ENCODE measurements at places on chromosomes 3 and 15.

DNA sequence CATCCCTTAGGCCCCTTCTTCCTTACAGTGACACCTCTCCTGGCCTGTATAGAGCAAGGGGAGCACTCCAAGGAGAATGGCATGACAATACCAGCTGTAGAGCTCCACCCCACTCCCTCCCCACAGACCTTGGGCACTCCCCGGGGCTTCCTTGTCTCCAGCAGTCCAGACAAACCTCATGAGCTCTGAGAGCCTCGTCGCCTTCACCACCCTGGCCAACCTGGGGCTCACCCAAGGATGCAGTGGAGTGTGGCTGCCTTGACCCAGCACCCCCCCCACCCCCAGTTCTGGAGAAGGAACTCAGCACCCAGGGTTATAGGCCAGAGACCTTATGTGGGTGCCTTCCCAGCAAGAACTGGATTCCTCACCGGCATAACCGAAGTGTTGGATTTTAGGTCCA, 7.4 kb upstream of the SLCO2A1 start:
- DNase-seq: no peak

- DNase-seq: no peak
These were observed 22.4 kb upstream of the SEMA4B start for GRCh38 chr15:90178468-90179435.

- DNase-seq: no peak
These were observed 37.3 kb upstream of the PDE8A start for GRCh38 chr15:84944311-84944710.

- DNase-seq: no peak
These were observed 905.3 kb upstream of the ALCAM start for GRCh38 chr3:104461431-104461830.

GRCh38 chr3:33704891-33705290, 13.2 kb downstream of the CLASP2 start:
- DNase-seq: no peak

GRCh38 chr3:106115557-106115956, 246.7 kb upstream of the CBLB start:
- no peak for DNase-seq

- no peak for DNase-seq
These were observed 4.6 kb downstream of the THPO start for GRCh38 chr3:184373422-184373821.

GRCh38 chr15:47194718-47195117, 522.6 kb upstream of the SEMA6D start:
- no peak for DNase-seq

DNA sequence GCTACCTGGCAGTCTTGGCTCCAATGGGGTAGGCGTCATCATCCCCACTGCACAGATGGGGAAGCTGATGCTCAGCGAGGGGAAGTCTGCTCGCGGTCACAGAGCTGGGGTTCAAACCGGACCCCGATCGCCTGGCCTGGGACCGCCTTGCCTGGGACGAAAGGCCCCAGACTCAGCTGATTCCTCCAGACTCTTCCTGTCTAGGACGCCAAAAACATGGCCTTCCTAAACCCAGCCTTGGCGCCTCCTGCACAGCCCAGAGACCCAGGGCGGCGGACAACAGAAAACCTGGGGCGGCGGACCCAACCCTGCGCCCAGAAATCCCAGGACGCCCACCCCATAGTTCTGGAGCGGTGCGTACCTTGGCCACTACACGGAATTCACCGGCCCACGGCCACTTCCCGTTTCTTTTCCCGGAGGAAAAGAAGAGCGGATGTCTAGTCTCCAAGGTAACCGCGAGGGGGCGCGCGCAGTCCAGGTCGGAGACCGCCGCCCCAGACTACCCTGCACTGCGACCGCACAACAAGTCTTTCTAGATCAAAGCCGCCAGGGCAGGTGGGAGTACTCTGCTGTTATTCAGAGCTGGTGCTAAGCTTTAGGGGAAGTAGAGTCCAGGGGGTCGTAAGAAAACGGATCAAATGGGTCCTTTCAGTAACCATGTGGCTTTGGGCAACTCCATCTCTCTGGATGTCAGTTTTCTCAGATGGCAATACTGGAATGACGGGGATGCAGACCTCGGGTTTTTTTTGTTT, 4.9 kb upstream of the IL17RD start:
- no peak for DNase-seq

- no peak for DNase-seq
These were observed 795.0 kb downstream of the ROBO1 start for GRCh38 chr3:78972617-78973301.

DNA sequence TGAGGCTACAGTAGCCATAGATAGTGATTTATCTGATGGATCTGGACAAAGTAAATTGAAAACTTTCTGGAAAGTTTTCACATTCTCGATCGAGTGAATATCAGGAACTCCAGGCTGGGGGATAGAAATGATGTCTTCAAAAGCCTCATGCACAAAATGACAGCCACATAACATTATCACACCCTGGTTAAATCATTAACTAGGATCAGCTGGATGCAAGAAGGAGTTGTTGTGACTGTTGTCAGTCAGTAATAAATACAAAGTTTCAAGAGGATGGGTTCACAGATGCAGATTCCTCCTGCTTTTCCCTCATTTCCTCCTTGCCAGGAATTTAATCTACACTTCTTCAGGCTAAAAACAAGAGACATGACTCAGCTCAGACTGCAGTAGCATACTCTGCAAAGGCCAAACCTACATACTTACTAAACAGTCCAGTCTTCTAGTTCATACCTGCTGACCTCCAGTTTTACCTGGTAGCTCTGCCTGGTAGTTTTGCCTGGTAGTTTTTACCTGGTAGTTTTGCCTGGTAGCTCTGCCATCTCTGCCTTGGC, 40.9 kb downstream of the C2CD4A start:
- DNase-seq: no peak

- no peak for DNase-seq
These were observed 55.2 kb upstream of the NR2C2 start for GRCh38 chr3:14892226-14892625.

- no peak for DNase-seq
These were observed 117.8 kb downstream of the WNT5A start for GRCh38 chr3:55369141-55369847.

DNA sequence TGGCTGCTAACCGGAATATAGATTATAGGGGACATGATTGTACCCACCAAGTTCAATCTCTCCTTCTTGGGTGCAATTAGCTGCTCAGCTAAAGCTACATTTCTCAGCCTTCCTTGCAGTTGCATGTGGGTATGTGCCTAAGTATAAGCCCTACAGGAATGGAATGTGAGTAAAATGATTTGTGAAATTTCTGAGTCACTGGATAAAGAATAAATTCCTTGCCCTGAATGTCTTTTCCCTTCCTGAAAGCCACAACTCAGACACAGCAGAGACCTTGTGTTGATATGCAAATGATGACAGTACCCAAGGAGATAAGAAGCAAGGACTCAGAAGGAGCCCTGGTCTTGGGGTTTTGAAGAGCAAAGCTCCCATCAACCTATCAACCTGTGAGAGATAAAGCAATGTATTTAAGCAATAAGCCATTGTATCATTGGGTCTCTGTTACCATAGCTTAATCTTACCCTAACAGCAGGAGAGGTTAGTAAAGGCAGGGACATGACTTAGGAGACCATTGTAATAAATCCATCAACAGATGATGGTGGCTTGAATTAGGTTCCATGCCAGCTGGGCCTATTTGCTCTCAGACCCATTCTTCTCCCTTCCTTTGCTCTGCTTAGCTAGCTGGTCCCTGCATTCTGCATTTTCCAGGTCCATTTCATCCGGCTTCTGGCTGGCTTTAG, 25.6 kb upstream of the ZNF280D start:
- no peak for DNase-seq

DNA sequence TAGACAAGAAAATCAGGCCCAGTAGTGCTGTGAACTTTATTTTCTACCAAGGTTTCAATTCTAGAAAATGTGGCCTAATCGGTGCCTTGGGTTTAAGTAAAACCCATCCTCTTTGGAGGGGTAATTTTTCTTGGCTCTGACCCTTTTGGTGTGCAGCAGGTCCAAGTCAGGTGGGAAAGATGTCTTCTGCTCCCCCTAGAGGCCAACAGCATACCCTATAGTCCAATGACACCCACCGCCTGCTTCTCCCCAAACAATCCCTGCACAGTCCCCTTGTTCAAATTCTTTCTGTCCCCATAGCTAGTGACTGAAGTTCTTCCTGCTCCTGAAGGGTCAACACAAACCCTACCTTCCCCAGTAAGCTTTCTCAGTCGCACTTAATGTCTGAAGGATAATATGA, 261.8 kb upstream of the GOLGA6L4 start:
- DNase-seq: no peak

GRCh38 chr3:54384279-54384678, 261.9 kb downstream of the CACNA2D3 start:
- DNase-seq: no peak

DNA sequence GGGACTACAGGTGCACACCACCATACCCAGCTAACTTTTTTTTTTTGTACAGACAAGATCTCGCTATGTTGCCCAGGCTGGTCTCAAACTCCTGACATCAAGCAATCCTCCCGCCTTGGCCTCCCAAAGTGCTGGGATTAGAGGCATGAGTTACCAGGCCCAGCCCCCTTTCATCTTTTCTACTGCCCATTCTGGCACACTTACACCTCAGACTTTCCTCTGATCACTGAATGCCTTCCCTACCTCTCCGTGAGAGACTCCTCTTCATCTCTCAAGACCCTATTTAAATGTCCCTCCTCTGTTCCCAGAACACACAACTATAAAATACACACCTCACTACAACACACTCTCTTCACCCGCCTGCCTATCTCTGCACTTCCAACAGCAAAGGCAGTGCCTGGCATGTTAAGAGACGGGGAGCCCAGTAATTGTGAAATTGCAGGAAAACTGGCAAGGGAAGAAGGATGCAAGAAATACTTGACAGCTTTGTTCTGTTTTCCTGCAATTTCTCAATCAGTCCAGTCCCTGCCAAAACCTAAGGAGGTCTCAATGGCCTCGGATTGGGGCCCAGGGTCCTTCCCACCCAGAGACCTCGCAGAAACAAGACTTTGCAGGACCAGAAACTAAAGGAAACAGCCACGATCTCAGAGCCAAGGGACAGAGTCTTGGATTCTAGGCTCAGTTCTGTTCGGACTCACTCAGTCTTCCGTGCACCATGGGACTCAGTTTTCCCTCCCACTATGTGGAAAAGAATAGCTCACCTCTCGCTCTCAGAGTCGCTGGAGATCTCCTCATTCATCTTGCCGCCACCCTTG, 849 bp downstream of the RRP9 start:
- DNase-seq: no peak

DNA sequence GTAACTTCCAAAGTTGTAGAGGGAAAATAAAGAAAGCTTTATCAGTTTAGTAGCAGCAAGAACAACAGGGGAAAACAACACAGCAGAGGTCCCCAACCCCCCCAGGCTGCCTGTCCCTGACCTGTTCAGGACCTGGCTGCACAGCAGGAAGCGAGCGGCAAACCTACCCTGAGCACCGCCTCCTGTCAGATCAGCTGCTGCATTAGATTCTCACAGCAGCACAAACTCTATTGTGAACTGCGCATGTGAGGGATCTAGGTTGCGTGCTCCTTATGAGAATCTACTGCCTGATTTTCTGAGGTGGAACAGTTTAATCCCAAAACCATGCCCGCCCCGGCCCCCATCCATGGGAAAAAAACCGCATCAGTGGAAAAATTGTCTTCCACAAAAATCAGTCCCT, 40.3 kb downstream of the USP50 start:
- DNase-seq: no peak

- DNase-seq: no peak
These were observed 492.6 kb downstream of the TUSC7 start for GRCh38 chr3:117201901-117202774.

- no peak for DNase-seq
These were observed 24.4 kb upstream of the TNFAIP8L3 start for GRCh38 chr15:51119120-51119519.

DNA sequence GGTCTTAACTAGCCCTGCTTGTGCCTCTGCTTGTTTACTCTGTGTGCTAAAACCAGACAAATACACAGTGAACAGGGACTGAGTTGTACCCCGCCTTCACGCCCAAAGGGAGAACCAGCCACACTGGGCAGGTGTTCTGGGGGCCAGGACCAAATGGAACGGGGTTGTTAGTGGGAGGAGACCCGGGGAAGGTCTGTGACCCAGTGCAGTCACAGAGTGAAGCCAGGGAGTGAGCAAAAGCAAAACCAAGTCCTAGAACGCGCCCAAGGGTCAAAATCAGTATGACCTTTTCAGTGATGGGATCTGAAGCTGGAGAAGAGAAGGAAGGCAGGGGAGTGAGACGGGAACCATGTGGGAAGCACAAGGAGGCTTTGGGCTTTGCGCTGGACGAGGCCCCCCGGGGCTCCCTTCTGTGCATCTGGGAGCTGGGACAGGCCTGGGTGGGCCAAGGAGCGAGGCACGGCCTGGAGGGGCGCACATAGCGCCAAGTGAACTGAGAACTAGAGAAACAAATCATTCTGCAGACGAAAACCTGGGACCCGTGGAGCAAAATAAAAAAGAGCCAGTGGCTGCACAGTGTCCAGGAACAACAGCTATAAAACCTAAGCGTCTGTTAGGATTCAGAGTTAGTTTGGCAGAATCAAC, 78.3 kb upstream of the ALDH1A3 start:
- no peak for DNase-seq

DNA sequence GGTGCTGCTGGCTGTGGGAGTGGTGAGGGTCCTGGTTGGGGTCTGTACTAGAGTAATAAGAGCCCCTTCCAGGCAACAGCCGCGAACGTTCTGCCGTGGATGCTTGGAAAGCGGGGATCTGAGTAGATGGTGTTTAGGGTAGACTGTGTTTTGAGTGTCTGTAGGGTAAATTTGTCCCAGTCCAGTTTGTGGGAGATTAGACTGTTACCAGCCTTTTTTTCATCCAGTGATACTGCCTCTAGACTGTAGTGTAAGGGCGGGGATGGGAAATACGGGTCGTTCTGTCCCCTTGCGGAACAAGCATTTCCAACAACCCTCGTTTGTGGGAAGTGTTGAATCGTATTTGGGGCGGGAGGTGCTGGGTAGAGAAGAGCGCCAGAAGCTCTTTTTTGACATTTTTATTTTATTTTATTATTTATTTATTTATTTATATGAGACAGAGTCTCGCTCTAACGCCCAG, 424 bp downstream of the HAUS2 start:
- DNase-seq: peak; percentile 14

GRCh38 chr3:7340795-7341194, 479.9 kb downstream of the GRM7 start:
- DNase-seq: no peak

- peak; percentile 25 for DNase-seq
These were observed 55.6 kb downstream of the CGGBP1 start for GRCh38 chr3:88003115-88003755.

- DNase-seq: no peak
These were observed 119.0 kb upstream of the LPP start for GRCh38 chr3:188034989-188035388.

DNA sequence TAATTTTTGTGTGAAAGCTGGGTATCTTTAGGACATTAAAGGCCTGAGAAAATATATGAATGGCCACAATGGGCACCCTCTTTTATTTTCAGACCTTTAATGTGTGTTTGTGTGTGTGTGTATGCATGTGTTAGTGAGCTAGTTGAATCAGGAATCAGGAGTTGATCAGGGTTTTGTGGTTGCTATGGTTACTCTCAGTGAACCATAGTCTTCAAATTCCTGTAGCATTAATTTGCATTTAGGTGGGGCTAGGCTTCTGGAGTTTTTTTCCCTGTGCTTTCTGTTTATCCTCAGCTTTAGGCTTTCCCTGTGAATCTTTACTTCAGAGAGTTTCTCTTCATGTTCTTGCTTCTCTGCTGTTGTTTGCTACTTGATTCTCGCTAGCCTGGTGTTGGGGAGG, 122.0 kb upstream of the ONECUT1 start:
- DNase-seq: no peak

All from HFF-Myc (cell line).